D341Med (cell line): ENCODE measurements at places on chromosomes 2 and 18.

- DNase-seq, result no peak
These were observed 215.6 kb upstream of the PID1 start for GRCh38 chr2:229486673-229487072.

DNA sequence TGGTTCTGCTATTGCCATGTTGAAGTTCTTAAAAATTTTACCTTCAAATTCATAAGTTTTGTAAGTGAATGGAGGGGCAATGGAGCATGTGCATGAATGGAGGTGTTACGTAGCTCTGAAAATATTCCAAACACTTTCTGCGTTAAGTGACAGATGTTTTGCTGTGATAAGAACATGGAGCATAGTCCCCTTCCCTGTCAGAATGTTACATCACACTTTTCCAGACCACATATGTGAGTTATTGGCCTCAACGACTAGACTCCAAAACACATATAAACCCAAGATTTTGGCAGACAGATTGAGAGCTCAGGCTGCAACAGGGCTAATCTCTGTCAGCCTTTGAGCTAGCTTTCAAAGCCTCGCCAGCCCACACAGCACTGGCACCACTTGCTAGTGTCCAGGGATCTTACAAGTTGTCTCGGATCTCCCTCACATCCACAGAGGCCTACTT lies 27.2 kb upstream of the MFSD6 start:
- DNase-seq, result no peak

DNA sequence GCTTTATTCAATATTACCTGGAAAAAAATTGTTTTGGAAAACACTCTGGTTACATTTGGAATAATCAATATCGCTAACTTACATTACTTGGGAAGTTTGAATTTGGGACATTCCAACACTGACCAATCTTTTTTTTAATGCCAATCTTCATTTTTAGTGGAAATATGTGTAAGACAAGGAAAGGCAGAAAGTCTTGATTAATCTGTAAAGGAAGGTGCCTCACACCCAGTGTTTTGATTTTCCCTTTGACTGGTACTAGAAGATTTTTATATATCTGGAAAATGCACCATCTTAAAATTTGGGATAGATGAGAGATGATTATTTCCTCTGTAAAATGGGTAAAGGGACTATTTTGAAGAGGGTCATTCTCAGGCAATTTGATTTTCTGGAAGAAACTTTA lies 879.2 kb upstream of the ZEB2 start:
- DNase-seq, result no peak

- DNase-seq, result no peak
These were observed 28.8 kb downstream of the CCDC93 start for GRCh38 chr2:117985092-117985491.

DNA sequence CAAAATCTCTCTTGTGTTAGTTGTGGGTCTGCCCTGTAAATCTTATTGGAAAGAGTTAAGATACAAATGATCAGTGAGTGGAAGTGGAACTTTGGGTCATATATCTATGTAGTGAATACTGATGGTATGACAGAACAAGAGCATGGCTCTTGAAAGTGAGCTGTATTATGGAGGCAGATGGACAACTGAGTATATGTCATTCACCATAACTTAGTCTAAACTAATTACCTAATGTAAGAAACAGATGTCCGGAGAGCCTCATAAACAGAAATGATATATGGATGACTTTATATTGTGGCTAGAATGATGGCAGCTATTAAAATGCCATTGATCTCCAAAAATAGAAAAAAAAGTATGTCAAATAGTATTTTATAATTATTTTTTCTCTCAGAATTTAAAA lies 72.4 kb downstream of the FASTKD2 start:
- no peak for DNase-seq
